ENCODE measurements at places on chromosomes 1 and 21.

DNA sequence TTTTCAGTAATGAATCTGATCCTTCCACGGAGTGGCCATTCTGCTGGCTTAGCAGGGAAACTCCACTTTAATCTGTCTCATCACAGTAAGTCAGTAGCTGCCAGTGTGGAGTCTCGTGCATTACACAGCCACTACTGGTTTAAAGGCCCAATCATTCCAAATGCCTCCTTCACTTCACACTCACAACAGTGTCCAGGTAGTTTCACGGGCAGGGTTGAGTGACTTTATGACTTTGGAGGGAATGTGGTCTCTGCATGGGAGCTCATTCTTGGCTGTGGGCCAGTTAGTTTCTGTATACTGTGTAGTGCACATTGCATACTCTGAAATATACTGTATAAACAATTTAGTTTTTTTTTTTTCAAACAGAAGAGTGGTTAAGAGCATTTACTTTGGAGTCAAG is 34.6 kb upstream of the C1orf87 start:
- peak; percentile 90 for DNase-seq

DNA sequence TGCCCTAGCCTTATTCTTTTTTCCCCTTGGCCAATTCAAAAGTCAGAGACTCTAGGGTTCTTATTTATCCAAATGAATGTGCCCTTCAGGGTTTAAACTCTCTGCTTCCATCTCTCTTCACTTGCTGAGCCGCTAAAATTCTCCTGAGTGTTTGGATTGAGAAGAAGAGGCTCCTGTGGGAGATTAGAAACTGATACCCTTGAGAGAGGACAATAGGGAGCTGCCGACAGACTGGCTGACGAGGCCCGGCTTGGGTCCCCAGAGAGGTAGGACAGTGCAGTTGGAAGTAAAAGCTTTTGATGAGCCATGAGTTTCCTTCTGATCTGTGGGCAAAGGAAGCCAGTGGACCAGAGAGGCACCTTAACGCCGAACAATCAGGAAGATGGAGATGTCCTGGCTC is 41.3 kb upstream of the UBE2U start:
- no peak for DNase-seq

DNA sequence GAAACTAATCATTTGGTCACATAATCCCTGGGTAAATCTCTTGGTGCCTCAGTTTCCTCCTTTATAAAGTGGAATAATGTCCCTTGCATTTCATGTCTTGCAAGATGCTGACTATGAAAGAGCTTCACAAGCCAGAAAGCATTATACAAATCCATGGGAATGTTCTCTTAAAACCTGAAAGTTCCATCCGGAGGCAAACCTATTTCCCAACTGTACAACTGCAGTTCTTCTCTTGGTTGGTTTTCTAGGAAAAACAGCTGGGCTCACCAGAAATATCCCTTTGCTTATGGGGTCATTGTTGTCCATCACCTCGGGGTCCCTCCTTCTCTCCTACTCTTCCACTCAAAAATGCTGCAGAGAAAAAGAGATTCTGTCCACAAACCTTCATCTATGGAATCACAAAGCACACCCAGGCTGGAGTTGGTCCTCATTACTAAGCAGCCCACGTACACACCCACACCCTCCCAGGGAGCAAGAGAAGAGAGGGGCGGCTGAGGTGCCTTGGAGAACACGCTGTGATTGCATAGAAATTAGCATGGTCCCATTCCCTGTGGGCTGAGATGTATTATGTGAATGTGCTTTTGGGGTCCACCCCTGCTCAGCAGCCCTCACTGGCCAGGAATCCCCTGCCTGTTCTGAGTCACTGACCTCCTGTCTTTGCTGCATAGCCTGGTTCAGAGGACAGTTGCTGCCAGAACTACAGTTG is 5.0 kb upstream of the PLXNA2 start:
- DNase-seq, result no peak

GRCh38 chr1:200184196-200184595 is 156.7 kb downstream of the NR5A2 start:
- DNase-seq, result peak; percentile 98
